GM13976 (cell line): ENCODE measurements at places on chromosomes 16 and 17.

GRCh38 chr16:14007450-14007849, 63.7 kb upstream of the MRTFB start:
- peak; percentile 46 for DNase-seq

DNA sequence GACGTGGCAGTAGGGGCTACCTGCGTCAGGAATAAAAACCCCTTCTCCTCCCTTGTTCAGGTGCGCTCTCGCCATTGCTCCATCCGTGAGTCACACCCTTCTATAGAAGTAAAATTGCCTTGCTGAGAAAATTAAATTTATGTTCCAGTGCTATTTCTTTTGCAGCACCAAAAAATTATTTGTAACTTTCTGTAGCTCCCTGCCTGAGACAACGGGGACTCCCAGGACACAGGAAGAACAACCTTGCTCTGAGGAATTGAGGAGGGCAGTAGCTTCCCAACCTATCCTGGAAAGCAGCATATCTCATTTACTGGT, 85.4 kb downstream of the EMP2 start:
- no peak for DNase-seq

DNA sequence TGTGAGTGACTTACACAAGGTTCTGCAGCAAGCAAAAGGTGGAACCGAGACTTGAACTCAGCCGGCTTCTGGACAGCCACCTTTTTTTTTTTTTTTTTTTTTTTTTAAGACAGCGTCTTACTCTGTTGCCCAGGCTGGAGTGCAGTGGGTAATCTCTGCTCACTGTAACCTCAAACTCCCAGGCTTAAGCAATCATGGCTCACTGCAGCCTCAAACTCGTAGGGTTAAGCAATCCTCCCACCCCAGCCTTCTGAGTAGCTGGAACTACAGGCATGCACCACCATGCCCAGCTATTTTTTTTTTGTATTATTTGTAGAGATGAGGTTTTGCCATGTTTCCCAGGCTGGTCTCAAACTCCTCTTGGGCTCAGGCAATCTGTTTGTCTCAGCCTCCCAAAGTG, 55.2 kb upstream of the GOT2 start:
- DNase-seq: no peak

- peak; percentile 58 for DNase-seq
Measured at GRCh38 chr16:11715246-11715947, 27.3 kb downstream of the TXNDC11 start.

GRCh38 chr17:57862694-57863667, 13.1 kb upstream of the MRPS23 start:
- DNase-seq: no peak

DNA sequence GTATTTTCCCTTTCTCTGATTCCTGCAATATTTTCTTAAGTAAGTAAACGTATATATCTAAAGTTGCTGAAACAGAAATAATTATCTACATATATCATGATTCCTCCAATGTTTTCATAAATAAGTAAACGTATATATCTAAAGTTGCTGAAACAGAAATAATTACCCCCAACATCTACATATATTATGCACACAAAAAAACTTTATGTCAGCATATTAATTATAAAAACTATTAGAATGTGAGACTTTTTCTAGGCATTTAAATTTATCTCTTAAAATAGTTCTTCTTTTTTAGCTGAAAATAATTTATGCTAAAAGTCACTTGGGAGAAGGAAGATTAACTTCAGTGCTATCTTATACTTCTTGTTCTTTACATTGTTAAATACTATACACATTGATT, 88.5 kb downstream of the WNT3 start:
- DNase-seq: no peak

- no peak for DNase-seq
Measured at GRCh38 chr16:52462816-52463215, 84.1 kb downstream of the TOX3 start.

GRCh38 chr17:64025732-64026294, 5.4 kb upstream of the ICAM2 start:
- DNase-seq: peak; percentile 81

DNA sequence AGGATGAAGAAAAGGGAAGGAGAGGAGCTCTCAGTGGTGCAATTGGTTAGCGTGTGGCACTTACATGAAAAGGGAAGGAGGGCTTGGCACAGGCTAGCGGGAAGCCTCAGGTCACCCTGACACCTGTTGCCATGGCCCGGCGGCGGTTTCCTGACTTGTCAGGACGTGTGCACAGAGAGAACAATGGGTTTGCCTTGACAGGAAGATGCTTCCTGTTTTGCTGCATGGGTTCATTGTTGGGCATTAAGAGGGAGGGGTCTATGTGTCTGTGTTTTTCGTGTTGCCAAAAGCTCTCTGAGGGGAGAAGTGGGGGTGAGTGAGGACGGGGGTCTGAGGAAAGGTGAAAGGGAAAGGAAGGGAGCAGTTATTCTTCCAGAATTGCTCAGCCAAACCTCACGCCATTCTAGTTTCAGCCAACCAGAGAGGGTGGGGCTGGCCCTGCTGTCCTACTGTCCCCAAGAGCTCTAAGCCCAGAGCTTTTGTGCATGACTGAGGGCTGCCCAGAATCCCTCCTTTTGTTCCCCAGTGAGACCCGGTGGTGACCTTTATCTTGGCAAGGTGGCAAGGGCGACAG, 17.1 kb upstream of the CCR7 start:
- peak; percentile 49 for DNase-seq

GRCh38 chr17:77691216-77692085, 267.1 kb upstream of the TNRC6C start:
- DNase-seq: no peak

- no peak for DNase-seq
Measured at GRCh38 chr17:1137465-1137894, 42.3 kb downstream of the ABR start.

DNA sequence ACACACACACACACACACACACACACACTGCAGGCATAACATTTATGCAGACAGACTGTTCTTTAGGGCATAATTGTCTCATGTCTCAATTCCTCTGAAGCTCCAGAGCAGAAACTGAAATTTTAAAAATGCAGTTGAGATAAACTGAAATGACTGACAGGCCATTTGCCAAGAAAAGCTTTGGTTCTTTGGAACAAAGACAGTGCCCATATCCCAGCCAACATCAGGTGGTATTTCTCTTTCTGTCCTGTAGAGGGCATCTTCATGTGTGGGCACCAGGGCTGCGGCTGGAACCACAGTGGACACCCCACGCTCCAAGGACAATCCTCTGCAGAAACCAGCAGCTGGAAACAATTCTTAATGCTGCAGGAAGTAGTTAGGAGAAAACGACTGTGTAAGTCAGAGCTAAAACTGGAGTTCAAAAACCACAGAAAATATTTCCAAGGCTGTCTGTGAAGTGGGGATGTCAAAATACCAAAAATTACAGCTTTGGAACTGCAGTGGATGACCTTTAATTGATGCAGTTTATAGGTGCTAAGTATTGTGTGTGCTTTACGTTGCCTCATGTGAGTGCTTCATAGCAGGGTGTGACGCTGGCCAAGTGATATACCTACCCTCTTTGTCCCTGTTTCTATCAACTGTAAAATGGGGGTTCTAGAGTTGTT, 10.6 kb upstream of the MEFV start:
- DNase-seq: no peak

DNA sequence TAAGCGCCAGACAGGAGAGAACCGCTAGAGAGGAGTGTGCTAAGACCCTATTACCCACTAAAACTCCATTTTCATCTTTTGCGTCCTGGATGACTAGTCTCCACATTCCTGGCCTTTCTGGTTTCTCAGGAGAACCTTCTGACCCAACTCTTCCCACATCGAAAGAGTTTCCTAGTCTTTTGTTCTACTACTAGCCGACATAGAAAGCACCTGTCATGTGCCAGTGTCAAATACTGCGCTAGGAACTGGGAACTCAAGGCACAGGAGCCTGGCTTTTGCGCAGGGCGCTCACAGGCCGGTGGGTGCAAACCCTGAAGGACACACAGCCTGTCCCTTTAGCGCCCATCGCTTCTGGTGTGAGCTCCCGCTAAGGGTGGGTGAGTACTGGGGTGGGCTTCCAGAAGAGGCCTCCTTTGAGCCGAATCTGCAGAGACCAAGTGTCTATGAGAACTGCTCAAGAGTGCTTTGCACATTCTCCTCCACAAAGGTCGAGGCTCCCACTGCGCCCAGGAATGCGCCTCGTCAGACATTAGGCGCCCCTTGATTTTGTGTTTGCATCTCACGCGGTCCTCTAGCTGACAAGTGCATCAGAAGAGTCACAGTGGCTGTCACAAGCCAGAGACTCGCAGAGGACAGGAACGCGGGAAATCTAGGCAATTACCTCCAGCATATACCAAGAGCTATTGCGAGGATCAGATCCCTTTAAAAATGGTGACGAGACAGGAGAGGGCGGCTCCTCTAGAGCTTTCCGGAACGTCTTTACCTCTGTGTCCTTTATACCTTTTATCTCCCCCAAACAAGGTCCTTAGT, 2.0 kb upstream of the PSMB3 start:
- DNase-seq: no peak

DNA sequence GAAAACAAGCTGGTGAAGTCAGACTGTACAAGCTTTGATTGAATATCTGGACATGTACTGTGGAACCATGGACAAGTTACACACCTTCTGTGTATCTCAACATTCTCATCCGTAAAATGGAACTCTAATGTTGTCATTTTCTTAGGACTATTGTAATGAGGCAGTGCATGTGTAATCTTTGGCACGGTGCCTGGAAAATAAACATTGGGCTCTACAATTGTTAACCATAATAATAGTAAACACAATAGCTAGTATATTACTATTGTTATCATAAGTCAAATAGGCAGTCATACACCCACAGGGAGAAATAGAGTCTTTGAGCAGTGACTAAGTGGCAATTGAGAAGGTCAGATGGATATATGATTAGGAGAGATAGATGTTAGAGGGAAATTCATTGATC, 39.8 kb upstream of the ANKFN1 start:
- DNase-seq: no peak

GRCh38 chr16:10638101-10638500, 56.6 kb downstream of the TEKT5 start:
- no peak for DNase-seq
